Left lung (tissue), 14 donors: ENCODE measurements at places on chromosomes 7 and 10. TPM values are rescaled to one million over a fixed set of nuclear protein-coding genes. Genes with fewer than 3 reads are reported as not detected.

DNA sequence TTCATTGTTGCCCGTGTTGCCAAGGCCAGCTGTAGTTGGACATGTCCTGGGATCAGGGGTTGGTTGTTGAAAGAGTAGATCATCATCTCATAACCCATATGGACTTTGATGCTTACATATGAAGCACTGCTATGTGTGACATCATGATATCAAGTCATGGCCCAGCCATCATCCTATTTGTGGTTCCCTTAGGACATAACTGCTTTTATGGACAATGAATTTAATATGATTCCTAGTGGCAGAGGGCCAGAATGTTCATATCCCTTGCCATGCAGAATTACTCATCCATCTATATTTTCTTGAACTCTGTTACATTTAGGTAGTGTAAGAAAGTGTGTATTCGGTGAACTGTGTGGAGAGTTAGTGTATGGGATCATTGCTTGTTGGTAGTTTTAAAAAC lies 343.9 kb upstream of the LRGUK start:
- no peak for DNase-seq

GRCh38 chr7:154916381-154916780 lies 86.5 kb downstream of the PAXIP1 start:
- DNase-seq = no peak

GRCh38 chr7:80413383-80413945 lies 98.4 kb downstream of the GNAT3 start:
- DNase-seq = no peak

AKR1B1 gene
- 79.1 TPM for total RNA-seq

DNA sequence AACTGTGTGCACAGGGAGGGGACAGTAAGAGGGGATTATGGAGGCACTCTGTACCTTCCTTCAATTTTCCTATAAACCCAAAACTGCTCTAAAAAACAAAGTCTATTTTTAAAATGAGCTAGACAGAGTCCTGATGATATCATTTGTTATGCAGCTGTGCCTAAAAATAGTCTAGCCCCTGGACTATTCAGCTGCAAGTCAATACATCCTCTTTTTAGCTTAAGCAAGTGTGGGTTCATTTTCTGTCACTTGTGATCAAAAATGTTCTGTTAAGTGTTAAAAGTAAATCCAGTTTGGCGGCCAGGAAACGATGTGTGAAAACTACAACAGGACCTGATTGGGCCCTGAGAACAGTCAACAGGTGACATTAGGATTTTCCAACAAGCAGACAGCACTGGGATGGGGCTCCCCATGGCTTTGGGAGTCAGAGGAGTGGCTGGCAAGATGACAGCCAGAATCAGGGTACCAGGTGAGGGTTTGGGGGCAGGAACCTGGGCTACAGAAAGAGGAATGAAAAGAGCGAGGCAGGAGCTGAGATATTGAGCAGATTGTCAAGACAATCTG lies 33.9 kb downstream of the FAM107B start:
- DNase-seq = no peak

GRCh38 chr10:2953495-2953894 lies 113.9 kb upstream of the PFKP start:
- DNase-seq = no peak

- DNase-seq = no peak
Measured at GRCh38 chr10:59513558-59513957, 151.2 kb upstream of the FAM13C start.

- DNase-seq = no peak
Measured at GRCh38 chr10:28367413-28367812, 64.5 kb upstream of the MPP7 start.

KLHL7 gene
- total RNA-seq = 23.3 TPM

DNA sequence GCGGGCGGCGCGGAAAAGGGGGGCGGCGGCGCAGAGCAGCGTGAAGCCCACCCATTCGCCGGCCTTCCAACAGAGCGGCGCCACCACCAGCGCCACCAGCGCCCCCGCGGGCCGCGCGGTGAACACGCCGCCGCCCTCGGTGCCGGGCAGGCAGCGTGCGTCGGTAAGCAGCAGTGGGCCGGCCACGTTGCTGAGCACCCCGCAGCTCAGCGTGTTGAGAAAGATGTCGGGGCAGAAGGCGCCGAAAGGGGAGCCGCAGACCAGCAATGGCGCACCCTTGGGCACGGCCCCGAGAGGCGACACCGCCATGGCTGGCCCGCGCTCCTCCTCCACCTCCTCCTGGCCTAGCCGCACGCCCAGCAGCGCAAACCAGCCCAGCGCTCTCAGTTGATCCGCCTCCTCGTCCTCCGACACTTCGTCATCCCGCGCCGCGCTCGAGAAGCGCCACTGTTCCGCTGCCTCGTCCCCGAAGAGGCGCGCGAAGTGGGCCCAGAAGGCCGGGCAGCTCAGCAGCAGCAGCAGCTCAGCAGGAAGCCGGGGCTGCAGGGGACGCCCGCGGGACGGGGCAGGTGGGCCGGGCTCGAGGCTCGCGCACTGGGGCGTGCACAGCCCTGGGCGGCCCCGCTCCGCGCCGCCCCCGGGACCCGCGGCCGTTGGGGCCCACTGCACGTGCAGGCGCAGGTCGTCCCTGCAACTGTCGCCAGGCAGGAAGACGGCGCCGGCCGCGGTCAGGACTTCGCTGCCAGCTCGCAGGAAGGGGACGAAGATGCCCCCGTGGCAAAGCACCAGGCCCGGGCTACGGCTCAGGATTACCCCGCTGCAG lies 623 bp downstream of the TYSND1 start:
- peak; percentile 75 for DNase-seq

- no peak for DNase-seq
Measured at GRCh38 chr10:117457071-117457810, 82.0 kb upstream of the PDZD8 start.
